ENCODE measurements at places on chromosomes 4 and X.

DNA sequence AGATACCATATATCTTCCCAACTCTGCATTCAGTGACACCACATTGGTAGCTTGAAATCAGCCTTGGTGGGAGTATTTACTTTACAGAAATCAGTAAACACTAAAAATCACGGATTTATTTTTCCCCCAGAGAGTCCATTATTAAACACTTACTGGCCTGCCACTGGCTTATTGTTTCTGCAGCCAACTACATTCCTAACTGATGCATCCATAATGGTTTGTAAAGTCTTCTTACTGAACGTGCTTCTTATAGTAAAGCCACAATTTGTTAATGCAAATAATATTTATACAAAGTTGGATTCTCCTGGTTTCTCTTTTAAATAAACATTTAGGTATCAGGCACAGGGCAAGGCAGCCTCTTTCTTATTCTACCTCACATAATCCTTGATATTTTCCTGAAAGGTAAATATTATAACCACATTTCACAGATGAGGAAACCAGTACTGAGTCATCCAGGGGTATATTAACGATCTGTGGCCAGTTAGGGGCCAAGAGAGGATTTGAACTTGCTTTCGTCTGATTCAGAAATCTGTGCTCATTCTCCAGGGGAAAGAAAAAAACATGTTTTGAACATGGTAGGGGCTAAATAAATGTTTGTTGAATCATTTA lies 136.5 kb downstream of the RAB28 start:
- DNase-seq = no peak

- no peak for DNase-seq
Observed at GRCh38 chrX:70439016-70439415, 5.6 kb upstream of the DLG3 start.

- DNase-seq = no peak
Observed at GRCh38 chr4:35760807-35761206, 483.5 kb downstream of the ARAP2 start.

DNA sequence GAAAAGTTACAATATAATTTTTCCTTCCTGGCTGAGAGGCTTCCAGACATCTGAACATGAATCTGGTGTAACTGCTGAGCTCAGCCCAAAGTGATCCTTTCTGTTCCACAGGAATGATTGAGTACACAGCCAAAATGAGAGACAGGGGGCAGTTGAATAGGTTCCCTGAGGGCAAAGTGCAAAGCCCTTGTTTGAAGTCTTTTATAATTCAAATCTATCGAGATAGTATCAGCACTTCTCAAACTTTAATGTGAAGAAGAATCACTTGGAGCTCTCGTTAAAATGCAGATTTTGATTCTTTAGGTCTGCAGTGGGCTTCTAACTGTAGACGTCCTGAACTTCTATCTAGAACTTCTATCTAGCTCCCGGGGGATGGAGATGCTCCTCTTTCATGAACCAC lies 54.4 kb upstream of the BMP2K start:
- DNase-seq = no peak

DNA sequence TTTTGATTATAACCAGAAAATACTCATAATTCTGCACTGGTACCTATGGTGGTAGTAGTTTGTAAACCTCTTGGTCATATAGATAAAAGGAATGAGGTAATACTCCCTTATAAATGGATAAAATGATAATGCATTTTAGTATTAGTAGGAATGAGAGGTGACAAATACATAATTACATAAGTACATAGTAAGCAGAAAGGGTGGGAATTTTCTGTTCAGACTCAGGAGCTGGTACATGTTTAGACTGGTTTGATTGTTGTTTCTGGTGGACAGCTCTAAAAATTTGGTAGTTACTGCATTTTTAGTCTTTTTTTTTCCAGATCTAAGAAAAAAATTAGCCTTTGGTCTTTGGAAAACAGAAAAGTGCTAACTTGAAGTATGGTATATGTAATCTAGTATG lies 70.4 kb upstream of the AGA start:
- DNase-seq = no peak

DNA sequence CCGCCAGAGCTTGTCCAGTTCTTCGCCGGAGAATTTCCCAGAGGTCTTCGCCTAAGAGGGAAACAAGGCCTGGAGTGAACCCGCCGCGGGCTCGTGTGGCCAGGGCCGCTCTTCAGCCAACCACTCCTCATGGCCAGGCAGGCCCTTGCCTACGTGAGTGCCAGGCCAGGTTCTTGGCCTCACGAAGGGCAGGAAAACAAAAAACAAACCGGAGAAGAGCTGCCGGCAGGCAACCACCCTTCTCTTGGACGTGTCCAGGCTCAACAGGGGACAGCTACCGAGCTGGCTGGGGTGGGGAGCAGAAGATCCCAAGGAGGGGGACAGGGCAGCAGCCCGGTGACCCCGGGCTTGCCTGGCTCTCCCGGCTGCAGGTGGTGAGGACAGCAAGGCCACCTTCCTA lies 13.3 kb downstream of the LRPAP1 start:
- no peak for DNase-seq

DNA sequence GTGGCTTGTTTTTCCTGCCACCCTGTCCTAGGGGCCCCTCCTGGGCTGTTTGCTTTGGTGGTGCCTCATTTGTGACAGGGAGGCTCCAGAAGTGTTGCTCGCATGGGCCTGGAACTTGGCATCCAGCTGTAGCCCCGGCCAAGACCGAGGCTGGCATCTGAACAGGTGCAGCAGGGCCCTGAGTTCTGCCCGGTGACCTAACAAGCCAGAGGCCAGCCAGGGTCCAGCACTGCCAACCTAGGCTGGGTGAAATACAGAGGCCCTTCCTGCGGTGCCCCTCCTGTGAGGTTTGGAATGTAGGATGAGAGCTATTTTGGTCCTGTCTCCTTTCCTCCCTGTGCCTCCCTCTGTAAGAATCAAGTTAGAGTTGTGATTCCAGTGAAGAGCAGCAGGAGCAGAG lies 58.5 kb downstream of the STARD8 start:
- no peak for DNase-seq

DNA sequence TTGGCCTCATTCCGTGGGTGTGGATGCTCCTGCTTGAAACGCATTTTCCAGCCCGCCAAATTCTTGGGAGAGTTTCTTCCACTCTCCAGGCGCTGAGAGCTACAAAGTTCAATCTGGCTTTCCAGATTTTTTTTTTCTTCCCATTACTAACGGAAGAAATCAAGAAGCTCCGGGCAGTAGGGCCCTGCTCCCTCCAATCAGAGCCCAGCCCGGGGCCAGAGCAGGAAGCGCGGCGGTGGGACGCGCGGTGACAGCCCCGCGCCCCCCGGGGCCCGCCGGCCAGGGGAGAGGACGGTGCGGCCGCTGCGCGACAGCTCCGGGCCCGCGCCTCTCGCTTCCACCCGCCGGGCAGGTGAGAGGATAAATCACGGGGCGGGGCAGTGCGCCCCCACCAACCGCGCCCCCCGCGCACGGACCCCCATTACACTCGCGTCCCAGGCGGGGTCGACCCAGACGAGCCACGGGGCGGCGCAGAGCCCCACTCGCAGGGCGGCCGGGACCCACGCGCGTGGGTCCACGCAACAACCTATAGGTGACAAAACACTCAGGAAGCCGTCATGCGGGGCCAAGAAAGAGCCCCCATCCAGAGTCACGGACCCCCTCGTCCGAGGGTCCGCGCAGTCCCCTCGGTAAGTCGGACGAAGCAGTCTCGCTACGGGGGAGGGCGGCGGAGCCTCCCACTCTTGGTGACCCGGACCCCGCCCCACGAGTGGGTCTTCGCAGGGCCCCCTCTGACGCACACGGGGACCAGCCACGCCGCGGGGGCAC lies 868 bp downstream of the AFAP1 start:
- no peak for DNase-seq

- no peak for DNase-seq
Observed at GRCh38 chr4:158161551-158162354, 11.1 kb downstream of the GASK1B start.
